Fibroblast of skin of right biceps (primary cell): ENCODE measurements at places on chromosomes 16 and 17.

GRCh38 chr17:36870720-36870999 lies 66.6 kb upstream of the LHX1 start:
- DNase-seq: no peak

GRCh38 chr17:67390006-67390645 lies 13.0 kb downstream of the PITPNC1 start:
- DNase-seq: no peak

GRCh38 chr16:82628088-82628423 lies 1.3 kb downstream of the CDH13 start:
- DNase-seq: peak; percentile 32

- DNase-seq: peak; percentile 53
Observed at GRCh38 chr16:2147981-2148671, at the start of gene RAB26. RAB26 (plus strand) TSS chr16:2148625; CDS start chr16:2148784, 159 bp downstream.

- no peak for DNase-seq
Observed at GRCh38 chr17:74779948-74780400, 3.8 kb upstream of the NAT9 start.

DNA sequence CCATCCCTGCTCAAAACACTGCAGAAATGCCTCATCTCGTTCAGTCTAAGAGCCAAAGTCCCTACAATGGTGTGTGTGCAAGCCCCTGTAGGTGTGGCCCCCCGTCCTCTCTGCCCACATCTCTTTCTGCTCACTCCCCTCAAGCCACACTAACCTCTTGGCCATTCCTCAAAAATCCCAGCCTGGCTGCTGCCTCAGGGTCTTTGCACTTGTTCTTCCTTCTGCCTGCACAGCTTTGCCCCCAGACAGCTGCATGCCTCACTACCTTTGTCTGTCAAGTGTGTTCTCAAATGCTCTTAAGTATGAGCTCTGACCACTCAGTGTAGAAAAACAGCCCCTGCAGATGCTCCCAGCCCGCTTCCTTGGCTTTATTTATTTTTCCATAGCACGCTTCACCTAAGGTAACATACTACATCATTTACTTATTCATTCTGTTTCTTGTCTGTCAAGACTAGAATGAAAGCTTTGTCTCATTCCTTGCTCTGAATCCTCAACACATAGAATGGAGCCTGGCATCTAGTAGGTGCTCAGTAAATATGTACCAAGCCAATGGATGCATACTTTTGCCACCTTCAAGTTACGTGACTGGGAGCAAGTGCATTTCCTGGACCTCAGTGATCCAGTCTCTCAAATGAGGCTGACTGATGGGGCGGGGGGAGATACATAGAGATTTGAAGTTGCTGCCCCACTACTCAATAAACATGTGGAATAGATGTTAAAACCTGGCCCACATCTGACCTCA lies 38.1 kb downstream of the RAI1 start:
- DNase-seq: no peak

DNA sequence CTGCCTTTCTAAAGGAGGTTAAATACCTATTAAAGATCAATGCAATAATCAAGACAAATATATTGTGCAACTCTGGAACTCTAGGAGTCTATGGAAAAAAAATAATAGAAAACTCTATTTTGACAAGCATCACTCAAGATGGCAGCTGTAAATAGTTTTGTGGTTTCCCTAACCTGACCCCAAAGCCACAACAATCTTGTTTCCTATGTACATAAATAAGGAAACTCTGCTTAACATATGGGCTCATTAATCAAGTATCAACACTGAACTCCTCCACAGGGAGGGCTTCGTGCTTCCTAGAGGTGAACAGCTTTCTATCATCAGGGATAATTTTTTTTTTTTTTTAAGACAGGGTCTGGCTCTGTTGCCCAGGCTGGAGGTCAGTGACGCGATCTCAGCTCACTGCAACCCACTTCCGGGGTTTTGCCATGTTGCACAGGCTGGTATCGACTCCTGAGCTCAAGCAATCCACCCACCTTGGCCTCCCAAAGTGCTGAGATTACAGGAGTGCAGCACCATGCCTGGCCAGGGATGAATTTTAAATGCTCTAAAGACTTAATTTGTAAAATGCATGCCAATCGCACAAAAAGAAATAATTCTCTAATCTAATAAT lies 42.5 kb downstream of the ARHGAP17 start:
- DNase-seq: peak; percentile 32

DNA sequence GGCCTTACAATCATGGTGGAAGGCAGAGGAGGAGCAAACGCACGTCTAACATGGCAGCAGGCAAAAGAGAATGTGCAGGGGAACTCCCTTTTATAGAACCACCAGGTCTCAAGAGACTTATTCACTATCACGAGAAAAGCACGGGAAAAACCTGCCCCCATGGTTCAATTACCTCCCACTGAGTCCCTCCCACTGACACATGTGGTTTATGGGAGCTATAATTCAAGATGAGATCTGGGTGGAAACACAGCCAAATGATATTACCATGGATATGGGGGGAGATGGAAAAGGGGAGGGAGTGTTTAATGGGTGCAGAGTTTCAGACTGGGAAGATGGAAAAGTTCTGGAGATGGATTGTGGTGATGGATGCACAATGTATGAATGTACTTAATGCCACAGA lies 23.0 kb downstream of the TEKT5 start:
- no peak for DNase-seq

- DNase-seq: no peak
Observed at GRCh38 chr17:19287651-19288050, 50.5 kb downstream of the EPN2 start.

DNA sequence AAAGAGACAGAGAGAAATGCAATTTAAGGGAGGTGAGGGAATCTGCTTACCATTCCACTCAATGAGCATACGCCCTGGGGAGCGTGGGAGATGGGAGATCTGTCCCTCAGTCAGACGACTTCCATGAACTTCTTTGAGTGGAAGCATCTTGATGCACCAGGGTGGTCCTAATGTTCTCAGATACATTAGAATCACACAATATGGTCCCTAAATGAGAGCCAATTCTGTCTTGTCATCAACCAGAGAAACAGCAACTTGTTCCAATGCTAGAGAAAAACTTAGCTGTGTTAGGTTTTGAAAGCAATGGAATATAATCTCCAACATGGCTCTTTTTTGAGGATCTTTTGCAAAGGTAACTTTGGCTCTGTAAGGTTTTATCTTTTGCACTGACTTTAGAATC lies 44.1 kb downstream of the GPR139 start:
- no peak for DNase-seq

DNA sequence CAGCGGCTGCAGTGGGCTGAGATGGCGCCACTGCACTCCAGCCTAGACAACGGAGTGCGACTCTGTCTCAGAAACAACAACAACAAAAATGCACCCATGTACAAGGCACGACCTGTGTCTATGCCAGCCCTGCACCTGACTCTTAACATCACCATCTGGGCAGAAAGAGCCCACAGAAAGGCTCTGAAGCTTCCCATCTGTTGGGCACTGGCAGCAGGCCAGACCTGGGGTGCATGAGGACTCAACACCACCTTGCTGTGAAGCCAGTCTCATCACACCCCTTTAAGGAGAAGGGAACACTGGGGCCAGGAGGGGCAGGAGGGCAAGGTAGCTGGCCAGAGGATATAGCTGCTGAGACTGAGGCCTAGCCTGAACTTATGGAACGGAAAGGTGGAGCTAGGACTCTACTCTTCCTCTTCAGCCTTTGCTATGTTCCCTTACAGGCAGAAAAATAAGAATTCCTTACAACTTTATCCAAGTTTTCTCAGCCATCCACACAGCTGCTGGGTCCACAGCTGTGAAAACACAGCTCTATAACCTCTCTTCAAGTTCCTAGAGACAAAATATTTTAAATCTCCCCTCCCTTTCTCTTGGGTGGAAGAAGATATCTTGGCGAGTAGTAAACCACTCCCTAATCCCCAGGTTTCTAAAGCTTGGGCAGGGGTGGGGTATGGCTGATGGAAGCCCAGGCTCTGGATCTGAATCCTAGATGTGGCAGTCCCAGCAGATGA lies 2.8 kb downstream of the ELOB start:
- DNase-seq: no peak

GRCh38 chr17:42675965-42676423 lies 800 bp downstream of the PLEKHH3 start:
- peak; percentile 38 for DNase-seq

DNA sequence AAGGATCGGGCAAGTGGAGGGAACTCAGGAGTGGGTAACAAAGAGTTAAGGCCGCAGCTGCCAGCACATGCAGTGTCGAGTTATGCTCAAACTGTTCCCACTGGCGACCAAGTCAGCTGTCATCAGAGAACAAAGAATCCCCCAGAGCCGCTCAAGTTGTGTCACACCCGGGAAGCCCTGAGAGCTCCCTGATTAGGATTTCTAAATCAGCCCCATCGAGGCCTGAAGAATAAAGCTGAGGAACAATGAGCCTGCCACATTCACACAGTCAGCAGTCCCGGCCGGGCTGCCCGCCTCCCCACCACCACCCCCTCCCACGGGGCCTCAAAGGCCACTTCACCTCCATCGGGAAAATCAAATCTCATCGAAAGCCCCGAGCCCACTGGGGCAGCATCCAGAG lies 84.5 kb downstream of the SOX9 start:
- DNase-seq: no peak

GRCh38 chr17:75592348-75593020 lies 4.9 kb downstream of the MYO15B start:
- no peak for DNase-seq

DNA sequence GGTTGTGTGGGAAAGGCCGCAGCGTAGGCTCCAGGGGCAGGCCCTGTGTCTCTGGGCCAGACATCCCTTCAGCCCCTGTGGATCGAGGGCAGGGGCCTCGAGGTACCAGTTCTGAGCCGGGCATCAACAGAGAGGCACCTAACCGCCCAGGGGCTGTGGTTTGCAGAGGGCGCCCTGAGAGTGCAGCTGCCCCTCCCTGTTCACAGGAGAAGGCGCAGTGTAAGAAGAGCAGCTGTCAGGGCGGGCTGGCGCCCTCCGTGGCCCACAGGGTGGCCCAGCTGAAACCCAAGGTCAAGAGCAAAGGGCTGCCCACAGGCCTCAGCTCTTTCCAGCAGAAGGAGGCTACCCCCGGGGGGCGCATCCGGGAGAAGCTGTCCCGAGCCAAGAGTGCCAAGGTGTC lies 56.5 kb downstream of the ACTG1 start:
- no peak for DNase-seq

GRCh38 chr17:76050538-76051467 lies 21.5 kb downstream of the SRP68 start:
- DNase-seq: peak; percentile 12

DNA sequence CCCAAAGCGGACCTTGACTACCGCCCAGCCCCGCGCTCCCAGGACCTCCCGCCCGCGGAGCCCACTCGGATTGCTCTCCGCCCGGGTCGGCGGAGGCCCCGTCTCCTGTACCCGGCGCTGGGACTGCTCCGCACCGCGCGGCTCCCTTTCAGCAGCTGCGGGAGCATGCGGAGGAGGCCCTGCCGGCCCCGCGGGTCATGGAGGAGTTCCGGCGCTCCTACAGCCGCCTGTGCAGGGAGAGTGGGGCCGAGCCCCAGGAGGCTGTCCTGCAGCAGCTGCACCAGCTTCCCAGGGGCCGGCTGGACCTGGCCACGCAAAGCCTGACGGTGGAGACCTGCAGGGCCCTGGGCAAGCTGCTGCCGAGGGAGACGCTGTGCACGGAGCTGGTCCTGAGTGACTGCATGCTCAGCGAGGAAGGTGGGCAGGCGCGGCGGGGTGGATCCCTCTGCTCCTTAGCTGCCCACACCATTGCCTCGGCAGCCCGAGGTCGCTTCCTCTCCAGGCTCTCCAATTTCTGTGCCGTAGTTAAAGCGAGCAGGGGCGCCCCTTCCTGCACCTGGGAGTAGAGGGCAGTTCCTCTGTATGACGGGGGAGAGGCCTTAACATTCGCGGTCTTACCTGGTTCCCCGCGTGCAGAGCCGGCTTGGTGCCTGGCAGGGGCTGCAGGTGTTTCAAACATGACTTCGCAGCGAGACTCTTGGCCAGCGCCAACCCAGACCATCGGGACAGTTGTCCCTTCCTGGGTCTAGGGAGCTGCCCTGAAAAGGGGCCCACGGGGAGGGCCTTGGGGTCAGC lies 539 bp downstream of the LRRC45 start:
- no peak for DNase-seq

DNA sequence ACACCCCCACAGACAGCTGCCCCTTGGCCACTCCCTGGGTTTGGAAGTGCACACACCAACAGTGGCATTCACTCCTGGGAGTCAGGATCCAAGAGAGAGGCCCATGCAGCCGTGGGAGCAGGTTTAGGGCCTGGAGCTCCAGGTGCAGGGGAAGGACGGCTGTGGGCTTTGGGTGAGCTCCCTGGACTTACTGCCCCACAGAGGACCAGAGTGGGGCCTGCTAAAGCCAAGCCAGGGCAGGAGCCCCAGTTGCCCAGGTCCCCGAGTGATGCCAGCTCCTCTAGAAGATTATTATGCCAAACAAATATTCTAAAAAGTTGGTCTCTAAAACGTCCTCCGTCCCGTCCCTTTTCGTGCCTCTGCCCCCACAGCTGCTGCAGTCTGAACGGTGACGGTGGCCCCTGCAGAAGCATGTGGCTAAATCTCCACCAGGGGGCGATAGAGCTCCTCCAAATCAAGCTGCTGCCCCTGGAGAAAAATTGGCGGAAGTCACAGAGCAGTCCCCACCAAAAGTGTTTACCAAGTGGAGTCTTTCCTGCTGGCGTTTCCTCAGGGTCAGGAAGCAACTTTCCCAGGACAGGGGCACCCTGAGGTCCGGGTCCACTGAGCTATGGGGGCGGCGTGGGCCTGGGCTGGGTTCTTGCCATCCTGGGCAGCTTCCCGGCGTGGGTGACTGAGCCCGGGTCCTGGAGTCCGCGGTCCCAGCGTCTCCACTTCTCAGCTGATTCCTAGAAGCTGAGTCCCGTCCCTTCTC lies 4.2 kb downstream of the ARMC7 start:
- peak; percentile 84 for DNase-seq

- DNase-seq: no peak
Observed at GRCh38 chr16:77987810-77988209, 34.5 kb upstream of the CLEC3A start.

DNA sequence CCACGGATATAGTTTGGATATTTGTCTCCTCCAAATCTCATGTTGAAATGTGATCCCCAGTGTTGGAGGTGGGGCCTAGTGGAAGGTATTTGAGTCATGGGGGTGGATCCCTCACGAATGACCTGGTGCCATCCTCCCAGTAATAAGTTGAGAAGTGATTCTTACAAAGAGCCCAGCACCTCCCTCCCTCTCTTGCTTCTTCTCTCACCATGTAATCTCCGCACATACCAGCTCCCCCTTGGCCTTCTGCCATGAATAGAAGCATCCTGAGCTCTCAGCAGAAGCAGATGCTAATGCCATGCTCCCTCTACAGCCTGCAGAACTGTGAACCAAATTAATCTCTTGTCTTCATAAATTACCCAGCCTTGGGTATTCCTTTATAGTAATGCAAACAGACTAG lies 41.9 kb upstream of the RBBP6 start:
- peak; percentile 18 for DNase-seq

GRCh38 chr17:9146064-9146463 lies 124.8 kb downstream of the NTN1 start:
- DNase-seq: no peak

DNA sequence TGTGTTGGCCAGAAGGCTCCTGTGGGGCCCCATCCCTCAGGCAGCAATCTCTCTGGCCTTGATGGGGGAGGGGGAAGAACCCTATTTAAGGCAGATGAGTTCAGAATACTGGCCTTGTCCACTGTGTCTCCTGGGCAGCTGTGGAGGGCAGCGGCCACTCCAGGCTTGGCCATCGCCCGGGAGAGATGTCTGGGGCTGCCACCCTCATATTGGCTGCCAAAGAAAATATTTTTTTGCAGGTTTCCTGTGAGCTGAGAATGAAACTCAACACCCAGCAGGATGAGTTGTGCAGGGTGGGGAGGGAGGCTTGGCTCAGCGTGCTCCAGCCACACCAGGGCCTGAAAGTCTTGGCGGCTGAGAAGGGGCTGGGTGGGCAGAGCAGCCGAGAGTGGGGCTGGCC lies 14.4 kb upstream of the TIMP2 start:
- peak; percentile 43 for DNase-seq
